Stimulated activated CD4-positive, alpha-beta T cell treated with anti-CD3 and anti-CD28 coated beads, Interleukin-2, amount 100 ng/mL, for 24 hours (primary cell): ENCODE measurements at places on chromosomes 4 and X.

GRCh38 chr4:185774845-185775680, 36.9 kb downstream of the SORBS2 start:
- DNase-seq = no peak

DNA sequence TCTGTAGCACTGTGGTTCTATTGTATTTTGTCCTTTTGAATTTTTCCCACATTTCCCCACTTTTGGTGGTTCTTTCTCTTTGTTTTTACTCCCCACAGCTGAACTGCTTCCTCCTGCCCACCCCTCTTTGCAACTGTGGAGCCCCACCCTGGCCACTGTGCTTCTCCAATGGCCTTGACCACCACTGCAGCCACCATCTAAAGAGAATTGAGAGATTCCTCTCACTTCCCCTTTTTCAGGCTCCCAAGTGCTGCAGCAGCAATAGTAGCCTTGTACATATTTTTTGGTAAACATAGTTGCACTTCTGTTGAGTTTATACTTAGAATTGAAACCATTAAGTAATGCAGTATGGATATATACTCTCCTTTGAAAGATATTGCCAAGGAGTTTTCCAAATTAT, 51.3 kb upstream of the FRMPD3 start:
- no peak for DNase-seq

- DNase-seq = no peak
These were observed 35.0 kb downstream of the NUDT11 start for GRCh38 chrX:51461053-51462044.

DNA sequence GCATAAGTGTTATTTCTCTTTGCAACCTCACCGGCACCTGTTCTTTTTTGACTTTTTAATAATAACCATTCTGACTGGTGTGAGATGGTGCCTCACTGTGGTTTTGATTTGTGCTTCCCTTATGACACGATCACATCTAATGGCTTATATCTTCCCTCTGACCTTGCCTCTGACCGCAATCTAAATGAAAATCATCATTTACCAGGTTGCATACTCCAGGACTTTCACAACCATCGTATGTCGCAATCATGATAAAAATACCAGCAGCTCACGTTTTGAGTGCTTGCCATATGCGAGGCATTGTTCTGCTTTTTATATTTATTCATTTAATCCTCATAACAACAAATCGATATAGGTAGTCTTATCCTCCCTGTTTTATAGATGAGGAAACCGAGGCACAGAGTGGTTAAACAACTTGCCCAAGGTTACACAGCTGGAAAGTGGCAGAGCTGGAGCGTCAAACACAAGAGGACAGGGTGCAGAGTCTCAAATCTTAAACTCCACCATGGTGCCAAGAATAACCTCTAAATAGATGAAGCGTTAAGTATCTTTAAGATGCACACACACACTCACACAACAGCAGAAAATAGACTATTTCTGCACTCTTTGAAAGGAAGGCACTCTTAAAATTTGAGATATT, 102.2 kb downstream of the SEL1L3 start:
- no peak for DNase-seq

DNA sequence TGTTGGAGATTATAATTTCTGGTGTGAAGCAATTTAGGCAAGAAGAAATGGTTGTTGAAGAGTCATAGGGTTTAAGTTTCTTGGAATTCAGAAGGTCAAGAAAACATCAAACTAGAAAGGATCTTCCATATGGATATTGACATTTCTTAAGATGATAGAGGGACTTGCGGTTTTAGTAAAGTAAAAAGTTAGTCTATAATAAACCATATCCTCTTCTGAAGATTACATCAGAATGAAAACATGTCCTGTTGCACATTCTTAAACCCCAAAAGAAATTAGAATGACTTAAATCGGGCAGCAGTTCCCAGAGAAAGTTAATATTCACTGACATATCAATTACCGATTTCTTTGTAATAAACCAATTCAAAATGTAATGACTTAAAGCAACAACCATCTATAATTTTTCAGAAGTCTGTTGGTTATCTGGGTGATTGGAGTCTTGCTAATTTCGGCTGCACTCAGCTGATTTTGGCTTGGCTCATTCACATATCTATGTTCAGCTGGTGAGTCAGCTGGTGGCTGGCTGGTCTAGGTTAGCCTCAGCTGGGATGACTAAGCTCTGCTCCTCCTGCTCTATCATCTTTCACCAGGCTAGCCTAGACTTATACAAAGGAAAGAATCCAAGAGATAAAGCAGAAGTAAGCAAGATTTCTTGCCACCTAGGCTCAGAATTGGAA, 24.4 kb upstream of the DYNLT3 start:
- DNase-seq = peak; percentile 18
